GM12878 (cell line): ENCODE measurements at places on chromosomes 12 and 14. TPM values are rescaled to one million over a fixed set of nuclear protein-coding genes. Genes with fewer than 3 reads are reported as not detected.
A peak's percentile ranks its signal among the peaks of the same experiment; 100 is the strongest.

GRCh38 chr12:32332446-32332845 lies 66.9 kb upstream of the FGD4 start:
- no peak for DNase-seq

- DNase-seq, result peak; percentile 85
Measured at GRCh38 chr12:40225984-40226602, 1.3 kb downstream of the LRRK2 start.

The CDCA3 gene
- total RNA-seq, result 68.6 and 72.7 TPM in 2 replicates

DNA sequence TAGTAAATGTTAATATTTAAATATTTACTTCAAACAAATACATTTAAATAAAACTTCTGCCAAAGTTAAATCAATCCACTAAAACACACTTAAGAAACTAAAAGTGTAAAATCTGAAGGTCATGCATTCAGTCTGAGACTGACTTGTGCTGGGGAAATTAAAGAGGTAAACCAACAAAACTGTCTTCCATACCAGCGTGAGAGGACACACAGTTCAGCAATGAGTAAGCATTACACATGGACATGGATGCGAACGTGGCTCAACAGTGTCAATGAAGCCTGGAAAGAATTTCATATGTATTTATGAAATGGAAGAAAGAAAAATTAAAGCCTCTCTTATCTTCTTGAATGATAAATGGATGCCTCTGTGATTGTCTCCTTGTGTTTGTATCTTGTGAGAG lies 1052.3 kb downstream of the AACS start:
- DNase-seq, result no peak

DNA sequence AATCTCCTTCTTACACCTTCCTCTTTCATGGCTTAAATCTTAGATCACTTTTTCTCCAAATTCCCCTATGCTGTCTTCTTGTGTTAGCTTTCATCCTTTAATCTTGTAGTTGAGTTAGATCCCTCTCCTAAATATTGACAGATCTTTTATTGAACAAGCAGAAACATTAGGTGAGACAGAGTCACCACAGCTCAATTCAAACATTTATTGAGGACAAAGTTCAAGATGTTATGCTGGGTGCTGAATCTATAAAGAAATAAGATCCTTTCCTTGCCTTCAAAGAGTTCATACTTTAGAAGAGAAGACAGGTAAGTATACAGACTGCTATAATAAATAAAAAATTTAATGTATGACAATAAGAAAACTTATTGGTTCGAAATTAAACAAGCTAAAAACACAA lies 109.7 kb downstream of the TXNDC16 start:
- no peak for DNase-seq

DNA sequence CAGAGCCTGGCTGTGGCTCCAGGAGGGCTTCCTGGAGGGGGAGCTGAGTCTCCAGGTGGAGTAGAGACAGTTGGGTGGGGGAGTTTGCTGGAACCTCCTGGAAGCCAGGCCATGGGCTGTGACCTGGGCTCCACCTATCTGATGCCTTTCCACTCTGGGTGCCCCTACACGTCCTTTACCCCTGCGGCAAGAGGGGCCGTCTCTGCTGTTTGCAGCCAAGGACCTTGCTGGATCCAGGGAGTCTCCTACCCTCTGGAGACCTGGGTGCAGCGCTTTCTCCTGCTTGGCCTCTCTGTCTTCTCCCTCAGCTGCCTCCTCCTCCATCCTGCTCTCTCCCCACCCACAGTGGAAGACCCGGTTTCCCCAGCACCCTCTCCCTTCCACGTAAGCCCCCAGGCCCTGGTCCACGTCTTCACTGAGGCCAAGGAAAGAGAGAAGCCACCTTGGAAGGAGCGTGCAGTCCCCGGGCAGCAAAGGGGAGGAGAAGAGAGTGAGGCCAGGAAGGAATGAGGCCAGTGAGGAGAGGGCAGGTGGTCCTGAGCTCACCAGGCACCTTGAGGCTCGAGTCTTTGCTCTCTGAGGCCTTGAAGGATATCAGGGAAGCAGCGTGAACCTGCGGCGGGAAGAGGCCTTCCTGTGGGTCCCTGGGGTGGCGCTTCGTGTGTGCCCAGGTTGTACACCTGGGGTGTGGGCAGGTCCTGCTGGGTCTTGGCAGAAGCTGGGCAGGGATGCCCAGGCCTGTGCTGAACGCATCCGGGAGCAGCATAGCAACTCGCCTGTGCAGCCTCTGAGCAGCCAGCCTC lies 294.3 kb upstream of the RTL1 start:
- DNase-seq, result no peak

DNA sequence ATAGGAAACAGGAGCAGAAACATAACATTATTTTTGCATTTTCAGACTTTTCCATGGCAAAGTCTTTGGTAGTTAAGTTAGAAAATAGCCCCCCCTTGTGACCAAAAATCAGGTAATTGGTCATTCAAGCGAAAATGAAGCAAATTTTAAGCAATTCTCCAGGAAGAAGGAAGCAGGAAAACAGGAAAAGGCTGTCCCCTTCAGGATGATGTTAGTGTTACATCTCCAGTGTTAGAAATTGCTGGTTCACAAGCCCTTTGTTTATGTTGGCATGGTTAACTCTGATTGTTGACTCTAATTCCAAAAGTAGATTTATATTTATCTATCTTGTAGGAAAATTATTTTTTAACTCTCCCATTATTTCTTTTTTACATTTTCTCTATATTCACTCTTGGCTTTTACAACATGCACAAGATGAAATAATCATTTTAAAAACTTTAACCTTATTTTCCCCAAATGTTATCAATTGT lies 18.8 kb upstream of the GAS2L3 start:
- DNase-seq, result no peak

DNA sequence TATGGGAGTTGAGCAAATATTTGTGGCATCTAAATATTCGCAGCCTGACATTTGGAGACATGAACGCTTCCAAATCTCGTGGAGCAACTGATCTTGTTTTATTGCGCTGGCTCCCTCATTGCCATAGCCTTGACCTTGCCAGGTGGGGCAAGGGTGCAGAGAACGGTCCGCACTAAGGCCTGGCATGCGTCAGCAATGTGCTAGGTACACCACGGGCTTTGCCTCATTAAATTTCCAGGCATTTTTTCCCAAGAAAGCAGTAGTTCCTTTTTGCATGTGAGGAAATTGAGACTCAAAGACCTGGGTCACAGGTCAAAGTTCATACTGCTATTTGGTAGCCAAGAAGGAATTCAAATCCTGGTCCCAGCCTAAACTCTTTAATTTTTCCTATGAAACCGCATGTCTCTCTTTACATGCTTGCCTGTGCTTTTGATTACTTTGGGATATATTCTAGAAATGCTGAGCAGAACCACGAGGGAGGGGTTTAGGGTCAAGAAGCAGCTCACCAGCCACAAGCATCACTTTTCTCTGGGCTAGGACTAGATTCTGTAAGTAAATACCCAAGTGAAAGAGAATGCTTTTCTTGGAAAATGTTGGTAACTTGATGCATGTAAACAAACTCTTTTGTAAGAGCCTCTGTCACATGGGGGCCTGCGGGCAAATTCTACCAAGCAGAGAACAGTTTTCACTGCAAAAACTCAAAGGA lies 891.6 kb downstream of the VRK1 start:
- no peak for DNase-seq

The MYH6 gene
- total RNA-seq, result not detected in 2 replicates

The RTN1 gene
- total RNA-seq, result 0.27 TPM in 1 of 2 replicates, not detected in the other

DNA sequence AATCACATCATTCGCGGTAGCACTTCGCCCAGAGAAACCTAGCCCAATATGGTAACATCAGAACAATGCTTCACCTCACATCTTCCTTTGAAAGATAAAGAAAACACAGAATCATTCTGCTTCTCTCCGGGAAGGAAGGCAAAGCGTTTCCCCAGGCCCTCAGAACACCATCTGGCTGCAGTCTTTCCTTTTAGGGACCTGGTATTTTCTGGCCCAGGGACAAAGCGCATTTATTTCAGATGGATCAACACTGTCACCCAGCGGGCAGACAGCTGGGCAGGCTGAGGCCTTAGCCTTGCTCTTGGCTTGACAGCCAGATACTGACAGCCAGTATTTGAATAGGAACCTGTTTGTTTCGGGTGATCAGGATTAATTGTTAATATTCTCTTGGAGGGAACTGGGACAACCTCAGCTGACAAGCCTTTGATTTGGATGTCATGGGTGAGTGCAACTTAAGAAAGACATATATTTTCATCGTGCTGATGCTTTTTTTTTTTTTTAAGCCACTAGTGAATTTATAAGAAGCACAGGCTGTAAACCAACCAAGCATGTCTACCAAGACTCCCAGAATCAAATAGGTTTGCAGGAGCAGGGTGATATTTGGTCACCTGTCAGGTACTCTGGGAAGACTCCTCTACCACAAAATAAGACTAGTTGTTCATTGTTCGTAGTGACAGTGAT lies 118.9 kb downstream of the VEZT start:
- DNase-seq, result no peak

DNA sequence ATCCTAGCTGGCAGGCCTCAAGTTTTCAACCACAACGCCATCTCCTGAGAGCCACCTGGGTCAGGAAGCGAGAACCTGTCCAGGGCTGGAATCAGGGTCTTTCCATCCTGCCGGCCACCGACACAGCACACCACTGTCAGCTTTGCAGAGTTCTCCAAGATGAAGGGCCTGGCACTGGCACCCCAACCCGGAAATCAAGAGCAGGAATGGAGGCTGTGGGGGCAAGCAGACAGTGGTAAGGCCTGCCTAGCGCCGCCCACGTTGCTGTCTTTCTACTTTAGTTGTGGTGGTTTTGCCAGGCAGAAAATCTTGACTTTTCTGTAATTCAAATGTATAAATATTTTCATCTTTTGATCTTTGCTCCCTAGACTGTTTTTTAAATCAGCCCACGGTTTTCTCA lies 90.7 kb downstream of the ITPK1 start:
- no peak for DNase-seq

The NXPH4 gene
- 0.19 and 0.26 TPM in 2 replicates for total RNA-seq

The RDH12 gene
- not detected in 2 replicates for total RNA-seq
